ENCODE measurements at places on chromosomes 13 and 19. TPM values are rescaled to one million over a fixed set of nuclear protein-coding genes. Genes with fewer than 3 reads are reported as not detected.

- peak; percentile 93 for DNase-seq
Measured at GRCh38 chr13:49792550-49793324, at the start of gene KPNA3. KPNA3 (minus strand) TSS chr13:49792682; CDS start chr13:49792506, 176 bp downstream.

- no peak for DNase-seq
Measured at GRCh38 chr13:48993150-48993549, 17.4 kb downstream of the FNDC3A start.

DNA sequence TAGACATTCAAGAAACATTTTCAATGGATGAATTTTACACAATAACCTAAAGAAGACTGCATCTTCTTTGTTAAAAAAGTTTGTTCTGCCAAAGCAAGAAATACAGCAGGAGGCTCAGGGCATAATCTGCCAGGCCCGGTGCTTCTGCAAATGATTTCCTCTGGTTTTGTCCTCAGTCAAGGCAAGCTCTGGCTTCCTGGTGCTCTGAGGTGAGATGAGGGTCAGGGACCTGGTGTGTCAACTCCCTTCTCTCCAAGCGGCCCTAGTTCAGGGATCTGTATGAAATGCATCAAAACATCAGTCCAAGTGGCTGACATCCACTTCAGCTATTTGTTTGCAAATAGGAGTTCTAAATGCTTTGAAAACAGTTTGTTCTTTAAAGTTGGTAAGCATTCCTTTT is 31.6 kb downstream of the LACC1 start:
- no peak for DNase-seq

DNA sequence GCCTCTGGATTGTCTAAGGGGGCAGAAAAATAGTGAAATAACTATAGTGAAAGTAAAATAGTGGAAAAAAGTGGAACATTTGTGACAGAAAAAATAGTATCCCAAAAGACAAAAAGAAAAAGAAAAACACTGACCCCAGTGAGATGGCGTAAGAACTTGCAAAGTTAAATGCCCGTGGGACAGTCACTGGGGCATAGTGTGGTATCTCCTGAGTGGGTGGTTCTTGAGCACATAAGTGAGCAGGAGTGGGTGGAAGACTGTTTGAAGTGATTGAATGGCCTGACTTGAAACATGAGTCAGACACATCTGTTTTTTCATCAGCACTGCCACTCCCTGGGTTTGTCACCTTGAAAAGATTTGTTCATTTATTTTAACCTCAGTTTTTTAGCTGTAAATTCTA is 2.5 kb downstream of the ZNF430 start:
- DNase-seq, result no peak

GRCh38 chr13:110266983-110267382 is 40.0 kb downstream of the COL4A1 start:
- DNase-seq, result no peak

GRCh38 chr13:112669881-112670499 is 19.8 kb upstream of the ATP11A start:
- no peak for DNase-seq

DNA sequence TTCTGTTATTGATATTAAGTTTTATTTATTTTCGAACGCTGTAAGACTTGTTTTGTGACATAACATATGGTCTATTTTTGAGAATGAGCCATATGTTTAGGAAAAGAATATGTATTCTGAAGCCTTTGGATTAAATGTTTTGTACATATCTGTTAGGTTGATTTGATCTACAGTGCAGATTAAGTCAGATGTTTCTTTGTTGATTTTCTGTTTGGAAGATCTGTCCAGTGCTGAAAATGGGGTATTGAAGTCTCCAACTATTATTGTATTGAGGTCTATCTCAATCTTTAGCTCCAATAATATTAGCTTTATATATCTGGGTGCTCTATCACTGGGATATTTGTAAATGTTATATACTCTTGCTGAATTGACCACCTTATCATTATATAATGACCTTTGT is 97.9 kb downstream of the MTUS2 start:
- DNase-seq, result no peak

- DNase-seq, result no peak
Measured at GRCh38 chr19:54387991-54388801, 23.5 kb upstream of the LAIR1 start.

DNA sequence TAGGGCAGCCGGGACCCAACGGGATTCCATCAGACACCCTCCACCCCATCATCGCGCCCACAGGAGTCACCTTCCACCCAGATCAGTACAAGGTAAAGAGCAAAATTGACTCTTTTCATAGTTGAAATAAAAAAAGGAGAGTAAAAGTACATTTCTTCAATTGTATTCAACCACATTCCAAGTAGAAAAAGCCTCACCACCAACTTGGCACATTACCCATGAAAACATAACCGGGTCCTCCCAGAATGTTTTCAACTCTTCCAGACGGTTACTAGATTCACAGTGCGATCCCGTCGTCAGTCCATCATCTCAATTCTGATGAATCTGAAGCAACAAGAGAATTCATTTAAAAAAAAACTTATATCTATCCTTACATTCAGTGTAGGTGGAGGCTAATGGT is 125.2 kb downstream of the RAB20 start:
- no peak for DNase-seq

GRCh38 chr13:46570273-46570672 is 17.3 kb downstream of the LRCH1 start:
- DNase-seq, result no peak

DNA sequence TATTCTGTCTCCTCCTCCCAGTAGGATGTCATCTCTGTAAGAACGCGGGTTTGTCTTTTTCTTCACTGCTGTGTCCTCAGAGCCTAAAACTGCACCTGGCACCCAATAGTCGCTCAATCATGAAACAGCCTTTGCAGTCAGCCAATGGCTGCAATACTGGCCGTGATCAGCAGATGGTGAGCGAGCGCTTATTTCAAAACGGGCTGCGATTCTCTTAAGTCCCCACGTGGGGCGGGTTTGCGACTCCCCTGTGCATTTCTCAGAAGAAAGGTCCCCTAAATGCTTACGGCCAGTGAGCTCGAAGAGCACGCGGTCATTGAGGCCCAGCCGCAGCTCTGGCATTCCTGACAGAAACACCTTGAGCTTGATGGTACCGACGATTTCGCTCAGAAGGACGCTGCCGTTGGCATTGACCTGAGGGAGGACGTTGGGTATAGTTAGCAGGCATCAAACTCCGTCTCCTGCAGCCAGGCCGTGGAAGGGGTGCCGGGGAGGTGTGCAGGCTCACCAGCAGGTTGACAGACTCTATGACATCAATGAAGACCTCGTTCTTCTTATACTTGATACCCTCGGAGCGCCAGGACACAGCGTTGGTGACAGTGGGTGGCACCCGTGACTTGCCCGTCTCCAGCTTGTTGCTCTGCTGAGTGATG is 6.0 kb downstream of the AP1M2 start:
- peak; percentile 64 for DNase-seq

DNA sequence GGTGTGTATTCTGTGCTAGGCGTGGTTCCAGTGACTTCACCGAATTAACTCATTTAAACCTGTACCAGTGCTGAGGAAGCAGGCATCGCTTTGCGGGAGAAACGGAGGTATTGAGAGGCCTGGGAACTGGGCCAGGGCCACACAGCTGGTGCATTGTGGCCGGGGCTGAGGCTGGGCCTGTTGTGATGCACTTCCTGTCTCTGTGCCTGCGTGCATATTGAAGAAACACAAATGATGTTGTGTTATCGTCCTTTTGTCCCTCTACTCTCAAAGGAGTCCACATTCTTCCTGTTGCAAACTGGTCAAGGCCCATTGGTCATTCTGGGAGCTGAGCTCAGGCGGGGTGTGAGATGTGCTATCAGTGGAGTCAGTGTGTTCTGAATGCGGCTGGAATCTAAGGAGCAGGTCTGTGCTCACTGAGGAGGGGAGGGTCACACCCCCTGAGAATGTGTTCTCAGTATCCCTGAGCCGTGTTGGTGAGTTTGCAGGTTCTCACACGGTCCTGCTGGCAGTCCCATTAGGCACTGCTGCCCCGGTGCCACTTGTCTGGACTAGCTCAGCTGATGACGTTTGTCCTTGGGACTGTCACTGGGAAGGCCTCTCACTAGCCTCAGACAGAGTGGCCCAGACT is 62.1 kb downstream of the ARHGEF7 start:
- DNase-seq, result peak; percentile 34

DNA sequence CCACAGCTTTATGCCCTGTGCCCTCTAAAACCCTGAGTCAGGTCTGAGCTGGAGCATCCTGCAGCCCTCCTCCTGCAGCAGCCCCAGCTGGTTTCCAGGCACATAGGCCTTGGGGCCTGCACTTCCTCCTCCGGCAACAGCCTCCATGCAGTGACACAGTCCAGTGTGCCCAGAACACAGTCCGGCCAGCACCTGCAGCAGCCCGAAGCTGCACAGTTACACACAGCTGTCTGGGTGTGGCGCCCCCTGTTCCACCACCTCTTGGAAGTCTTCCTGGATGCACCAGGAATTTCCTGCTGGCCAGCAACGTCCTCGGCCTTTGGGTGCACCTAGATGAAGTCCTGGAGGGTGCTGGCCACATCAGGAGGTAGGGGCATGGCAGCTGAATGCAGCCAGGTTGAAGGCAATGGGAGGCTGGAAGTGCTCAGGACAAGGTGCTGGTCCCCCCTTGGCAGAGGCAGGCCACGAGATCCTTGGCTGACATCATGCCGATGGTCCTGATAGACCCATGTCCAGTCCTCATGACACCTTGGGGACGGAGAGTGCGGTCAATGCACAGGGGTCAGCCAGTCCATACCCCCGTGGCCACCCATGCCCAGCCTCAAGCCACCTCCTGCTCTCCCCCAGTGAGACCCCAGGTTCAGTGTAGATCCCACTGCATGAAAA is 27.1 kb upstream of the PARP4 start:
- DNase-seq, result no peak

GRCh38 chr13:32316028-32316339 is 676 bp downstream of the BRCA2 start:
- no peak for DNase-seq

FPR2 gene
- total RNA-seq, result 0.62 TPM

ZNF543 gene
- 40.7 TPM for total RNA-seq

ZC3H4 gene
- 11.2 TPM for total RNA-seq

LRCH1 gene
- total RNA-seq, result 21.4 TPM

DMKN gene
- total RNA-seq, result 0.94 TPM

ZNF175 gene
- 8.7 TPM for total RNA-seq

CGB3 gene
- not detected for total RNA-seq
